ENCODE measurements at places on chromosomes 16 and 17.

- DNase-seq = no peak
These were observed 177.7 kb downstream of the MRTFB start for GRCh38 chr16:14248791-14249190.

GRCh38 chr16:81513204-81514040 is 68.8 kb downstream of the CMIP start:
- no peak for DNase-seq

GRCh38 chr16:8788578-8789172 is 8.8 kb downstream of the TMEM186 start:
- DNase-seq = no peak

DNA sequence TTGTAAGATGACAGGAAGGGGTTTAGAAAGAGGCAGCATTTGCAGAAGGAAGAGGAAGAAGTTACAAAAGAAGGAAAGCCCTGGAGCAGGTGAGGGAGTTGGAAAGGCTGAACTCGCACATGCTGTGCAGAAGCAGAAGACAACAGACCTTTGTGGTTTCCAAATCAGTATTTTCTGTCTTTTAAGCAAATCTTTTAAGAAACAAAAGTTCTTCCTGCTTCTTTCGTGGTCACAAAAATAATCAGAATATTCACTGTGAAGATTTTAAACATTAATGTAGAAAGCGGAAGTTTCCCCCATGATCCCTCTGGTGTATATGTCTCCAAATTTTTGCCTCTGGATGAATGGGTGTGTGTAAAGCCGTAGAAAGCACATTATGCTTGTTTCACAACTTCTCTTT is 25.8 kb downstream of the ZNRF1 start:
- DNase-seq = no peak
